ENCODE measurements at places on chromosomes 2 and 18. TPM values are rescaled to one million over a fixed set of nuclear protein-coding genes. Genes with fewer than 3 reads are reported as not detected.

AKAIN1 gene
- 2.4 TPM for total RNA-seq

ALMS1 gene
- 37.4 TPM for total RNA-seq

KIF1A gene
- 1,225 TPM for total RNA-seq

SLC16A14 gene
- total RNA-seq: 16.9 TPM

PDE6D gene
- 32.3 TPM for total RNA-seq

DSC1 gene
- total RNA-seq: 0.73 TPM

SIGLEC15 gene
- total RNA-seq: not detected

CXCR1 gene
- 0.71 TPM for total RNA-seq

CTIF gene
- 308 TPM for total RNA-seq

MYO3B gene
- 0.62 TPM for total RNA-seq

IL1RL2 gene
- 4.5 TPM for total RNA-seq

DYNAP gene
- not detected for total RNA-seq

RESP18 gene
- not detected for total RNA-seq

GATA6 gene
- total RNA-seq: not detected

TUBB8B gene
- not detected for total RNA-seq

HOXD12 gene
- not detected for total RNA-seq

PGAP1 gene
- total RNA-seq: 41.7 TPM

SNORC gene
- total RNA-seq: 30.9 TPM

POTEJ gene
- total RNA-seq: not detected

IRS1 gene
- 9.1 TPM for total RNA-seq

ASAP2 gene
- total RNA-seq: 47.2 TPM

HMSD gene
- total RNA-seq: 3.0 TPM

RIT2 gene
- 14.4 TPM for total RNA-seq

CPO gene
- total RNA-seq: 3.1 TPM

RUFY4 gene
- total RNA-seq: not detected

LAPTM4A gene
- 61.5 TPM for total RNA-seq

PLEK gene
- total RNA-seq: 4.5 TPM

ALLC gene
- total RNA-seq: not detected

IER3IP1 gene
- total RNA-seq: 7.9 TPM

STARD6 gene
- 0.47 TPM for total RNA-seq

LRPPRC gene
- 86.2 TPM for total RNA-seq

C2orf74 gene
- total RNA-seq: 44.1 TPM

SLC19A3 gene
- 4.9 TPM for total RNA-seq
